NCI-H526 treated with DMSO at 0.1 percent for 48 hours (cell line): ENCODE measurements at places on chromosomes 4 and X.

DNA sequence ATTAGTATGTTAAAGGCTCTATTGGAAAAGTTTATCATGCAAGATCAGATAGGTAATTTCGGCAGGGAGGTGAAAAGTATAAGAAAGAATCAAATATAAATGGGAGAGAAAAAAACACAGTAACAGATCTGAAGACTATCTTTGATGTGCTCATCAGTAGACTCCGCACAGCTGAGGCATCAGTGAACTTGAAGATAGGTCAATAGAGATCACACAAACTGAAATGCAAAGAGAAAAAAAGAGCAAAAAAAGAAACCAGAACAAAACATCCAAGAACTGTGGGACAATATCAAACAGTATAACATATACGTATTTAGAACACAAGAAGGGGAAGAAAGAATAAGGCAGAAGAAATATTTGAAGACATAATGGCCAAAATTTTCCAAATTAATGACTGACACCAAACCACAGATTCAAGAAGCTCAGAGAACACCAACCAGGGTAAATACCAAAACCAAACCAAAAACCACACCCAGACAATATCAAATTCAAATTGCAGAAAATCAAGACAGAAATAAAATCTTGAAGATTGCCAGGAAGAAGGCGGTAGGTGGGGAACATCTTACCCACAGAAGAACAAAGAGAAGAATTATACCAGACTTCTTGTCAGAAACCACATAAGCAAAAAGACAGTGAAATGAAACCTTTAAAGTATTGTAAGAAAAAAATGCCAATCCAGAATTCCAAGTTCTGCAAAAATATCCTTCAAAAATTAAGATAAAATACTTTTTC is 29.1 kb downstream of the PFKFB1 start:
- no peak for DNase-seq

DNA sequence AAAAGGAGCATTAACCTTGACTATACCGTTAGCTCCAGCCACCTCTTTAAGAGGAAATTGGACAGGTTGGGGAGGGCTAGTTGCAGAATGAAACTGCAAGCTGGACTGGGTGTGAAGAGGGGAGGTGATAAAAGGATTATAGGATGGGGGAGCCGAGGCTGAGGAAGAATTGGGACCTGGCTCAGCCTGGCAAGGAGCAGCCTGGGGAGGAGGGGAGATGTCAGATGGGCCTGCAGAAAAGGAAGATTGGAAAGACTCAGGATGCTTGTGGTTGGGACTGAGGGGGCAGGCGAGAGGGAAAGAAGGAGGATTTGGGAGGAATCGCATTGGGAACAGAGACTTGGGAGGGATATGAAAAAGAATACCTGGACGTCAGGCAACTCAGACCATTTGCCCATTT is 351.7 kb downstream of the PPP3CA start:
- DNase-seq, result no peak

DNA sequence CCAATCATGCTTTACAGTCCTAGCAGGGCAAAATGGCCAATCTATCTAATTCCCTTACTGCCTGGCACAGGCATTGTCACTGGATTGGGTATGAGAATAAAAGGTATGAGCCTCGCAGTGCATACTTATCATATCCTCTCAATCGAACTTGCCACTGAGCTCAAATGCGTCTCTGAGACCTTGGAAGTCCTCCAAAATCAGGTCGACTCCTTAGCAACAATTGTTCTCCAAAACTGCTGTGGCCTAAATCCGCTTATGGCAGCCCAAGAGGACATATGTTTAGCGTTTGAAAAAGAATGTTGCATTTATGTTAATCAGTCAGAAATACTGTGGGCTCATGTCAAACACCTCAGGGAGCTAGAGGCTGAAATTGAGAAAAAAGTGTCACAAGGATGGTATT is 69.7 kb downstream of the SPIN4 start:
- no peak for DNase-seq

DNA sequence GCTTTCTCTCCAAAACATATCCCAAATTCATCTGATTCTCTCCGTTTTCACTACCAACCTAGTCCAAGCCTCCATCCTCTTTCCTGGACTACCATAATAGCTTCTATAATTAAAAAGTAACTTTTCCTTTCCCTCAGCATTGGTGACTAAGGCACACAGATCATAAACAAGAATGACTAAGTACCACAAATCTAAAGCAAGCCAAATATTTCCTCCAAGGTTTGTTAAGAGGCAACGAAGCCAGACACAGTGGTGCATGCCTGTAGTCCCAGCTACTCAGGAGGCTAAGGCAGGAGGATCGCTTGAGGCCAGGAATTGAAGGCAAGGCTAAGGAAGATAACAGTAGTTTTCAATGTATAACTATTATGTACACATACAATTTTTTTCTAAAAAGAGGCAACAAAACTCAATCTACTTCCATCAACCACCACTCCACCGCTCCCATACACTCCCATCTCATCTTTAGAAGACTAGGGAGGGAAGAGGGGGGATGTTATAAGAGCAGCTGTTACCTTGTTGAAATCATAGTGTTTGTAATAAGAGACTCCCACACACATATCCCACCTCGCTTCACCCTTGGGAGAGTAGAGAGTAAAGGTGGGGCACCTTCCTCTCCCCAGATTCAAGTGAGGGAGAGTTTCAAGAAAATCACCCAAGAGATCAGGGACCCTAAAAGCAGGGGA is 4.2 kb upstream of the JCHAIN start:
- DNase-seq, result no peak

- no peak for DNase-seq
Observed at GRCh38 chr4:60890743-60891142, 309.4 kb upstream of the ADGRL3 start.

- DNase-seq, result no peak
Observed at GRCh38 chr4:142272452-142272851, 573.6 kb downstream of the INPP4B start.

- no peak for DNase-seq
Observed at GRCh38 chr4:156999175-156999517, 27.5 kb upstream of the PDGFC start.

GRCh38 chr4:122234686-122235085 is 82.6 kb downstream of the BLTP1 start:
- DNase-seq, result no peak

DNA sequence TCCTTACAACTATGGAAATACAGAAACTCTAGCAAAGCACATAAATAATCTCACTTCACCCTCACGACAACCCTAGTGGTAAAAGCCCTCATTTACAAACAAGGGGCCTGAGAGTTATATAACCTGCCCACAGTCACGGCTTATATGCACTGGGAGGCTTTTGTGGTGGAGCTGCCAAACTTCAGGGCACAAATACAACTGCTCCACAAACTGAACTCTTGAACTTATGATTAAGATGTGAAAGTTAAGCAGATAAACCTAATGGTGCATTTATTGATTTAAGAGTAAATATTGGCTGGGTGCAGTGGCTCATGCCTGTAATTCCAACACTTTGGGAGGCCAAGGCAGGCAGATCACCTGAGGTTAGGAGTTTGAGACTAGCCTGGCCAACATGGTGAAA is 19.0 kb downstream of the SLC2A9 start:
- DNase-seq, result no peak

- no peak for DNase-seq
Observed at GRCh38 chr4:123826896-123827295, 430.3 kb downstream of the SPRY1 start.

DNA sequence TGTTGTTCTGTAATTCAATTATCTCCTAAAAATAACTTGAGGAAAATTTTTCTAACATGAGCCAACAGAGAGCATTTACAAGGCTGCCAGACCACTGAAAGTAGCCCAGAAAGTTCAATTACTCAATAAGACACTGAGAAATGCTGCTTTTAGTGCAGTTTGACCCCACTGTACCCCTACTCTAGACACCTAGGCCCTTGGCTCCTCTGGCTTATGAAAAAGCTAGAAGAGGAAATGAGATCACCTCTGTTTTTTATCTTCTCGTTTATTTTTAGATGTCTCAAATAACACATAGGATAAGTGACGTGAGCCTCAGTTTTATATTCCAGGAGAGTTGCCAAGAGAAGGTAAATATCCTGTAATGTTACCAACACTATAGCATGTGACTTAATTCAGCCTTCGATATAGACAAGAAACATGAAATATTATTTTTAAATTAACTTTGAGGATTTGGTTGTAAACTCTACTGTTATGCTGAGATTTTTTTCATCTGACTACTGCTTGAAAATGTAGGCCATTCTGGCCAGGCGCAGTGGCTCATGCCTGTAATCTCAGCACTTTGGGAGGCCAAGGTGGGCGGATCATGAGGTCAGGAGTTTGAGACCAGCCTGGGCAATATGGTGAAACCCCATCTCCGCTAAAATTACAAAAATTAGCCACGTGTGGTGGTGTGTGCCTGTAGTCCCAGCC is 24.4 kb downstream of the TNIP3 start:
- DNase-seq, result no peak

DNA sequence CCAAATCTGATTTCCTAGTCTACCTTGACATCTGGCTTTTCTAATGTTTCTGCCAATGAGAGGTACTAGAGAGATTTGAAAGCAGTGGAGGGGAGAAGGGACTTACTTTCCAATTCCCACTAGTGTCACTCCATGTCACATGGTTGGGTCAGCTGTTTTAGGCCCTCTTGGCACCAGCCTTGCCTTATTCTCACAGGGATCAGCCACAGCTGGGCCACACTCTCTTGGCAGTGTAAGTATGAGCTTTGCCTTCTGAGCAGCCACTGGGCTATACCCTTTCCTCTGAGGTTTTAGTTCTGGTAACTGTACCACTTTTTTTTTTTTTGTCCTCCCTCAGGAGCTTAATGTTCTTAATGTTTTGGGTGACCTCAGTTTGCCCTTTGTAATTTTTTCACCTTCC is 10.2 kb upstream of the ADH1C start:
- DNase-seq, result no peak

GRCh38 chr4:87007528-87008446 is 73.0 kb downstream of the AFF1 start:
- DNase-seq, result no peak

GRCh38 chr4:32519060-32519459 is 1798.9 kb downstream of the PCDH7 start:
- no peak for DNase-seq

- no peak for DNase-seq
Observed at GRCh38 chrX:75963774-75964173, 178.7 kb upstream of the MAGEE2 start.

GRCh38 chrX:80879143-80879542 is 69.5 kb upstream of the BRWD3 start:
- DNase-seq, result no peak

GRCh38 chrX:154408659-154409221 is 314 bp downstream of the DNASE1L1 start:
- no peak for DNase-seq

- no peak for DNase-seq
Observed at GRCh38 chrX:37754516-37754915, 25.3 kb upstream of the CYBB start.

DNA sequence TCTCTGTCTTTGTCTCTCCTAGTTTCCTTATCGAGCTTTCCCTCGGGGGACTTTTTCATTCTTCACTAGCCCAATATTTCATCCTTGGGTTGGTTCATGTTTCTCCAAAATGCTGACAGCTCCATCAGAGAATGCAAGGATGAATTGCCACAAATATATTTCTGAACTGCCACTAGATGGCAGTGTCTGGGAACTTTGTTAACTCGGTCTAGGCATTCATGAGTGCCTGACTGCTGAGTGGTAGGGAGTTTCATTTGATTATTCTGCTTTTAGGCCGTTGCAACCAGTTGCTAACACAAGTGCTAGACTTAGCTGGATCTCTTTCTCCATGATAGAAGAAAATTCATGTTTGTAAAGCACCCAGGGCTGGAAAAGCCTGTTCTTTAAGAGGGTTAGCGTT is 73.5 kb upstream of the RAP2C start:
- DNase-seq, result no peak

DNA sequence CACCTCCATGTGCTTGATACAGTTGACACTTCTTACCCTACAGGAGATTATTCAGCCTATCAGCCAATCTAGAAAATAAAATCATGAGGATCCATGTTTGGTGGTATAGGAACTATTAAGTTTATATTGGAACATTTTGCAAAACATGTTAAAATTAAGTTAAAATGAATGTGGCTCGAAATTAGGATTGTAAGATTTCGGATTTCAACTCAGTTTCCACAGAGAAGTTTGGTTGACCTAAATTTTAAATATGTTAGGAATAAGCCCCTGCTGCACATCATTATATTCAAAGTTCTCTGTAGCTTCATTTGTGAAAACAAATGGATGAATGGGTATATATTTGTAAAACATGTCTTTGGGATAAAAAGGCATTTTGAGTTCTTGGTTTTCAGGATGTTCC is at the start of gene RAB40A:
Gene RAB40A, minus strand, starts transcription at position 101 of the 400 bp plus-strand sequence. CDS start 18,733 bp downstream, outside the sequence.
- DNase-seq, result no peak

- DNase-seq, result no peak
Observed at GRCh38 chr4:124389591-124389990, 322.9 kb downstream of the ANKRD50 start.

- DNase-seq, result no peak
Observed at GRCh38 chrX:44828008-44828605, 15.7 kb upstream of the DUSP21 start.

- DNase-seq, result no peak
Observed at GRCh38 chrX:26918631-26919030, 544.5 kb downstream of the PPP4R3C start.

- no peak for DNase-seq
Observed at GRCh38 chrX:102985192-102985591, 48.1 kb downstream of the RAB40AL start.

- DNase-seq, result no peak
Observed at GRCh38 chr4:8045909-8046308, 106.2 kb upstream of the AFAP1 start.

DNA sequence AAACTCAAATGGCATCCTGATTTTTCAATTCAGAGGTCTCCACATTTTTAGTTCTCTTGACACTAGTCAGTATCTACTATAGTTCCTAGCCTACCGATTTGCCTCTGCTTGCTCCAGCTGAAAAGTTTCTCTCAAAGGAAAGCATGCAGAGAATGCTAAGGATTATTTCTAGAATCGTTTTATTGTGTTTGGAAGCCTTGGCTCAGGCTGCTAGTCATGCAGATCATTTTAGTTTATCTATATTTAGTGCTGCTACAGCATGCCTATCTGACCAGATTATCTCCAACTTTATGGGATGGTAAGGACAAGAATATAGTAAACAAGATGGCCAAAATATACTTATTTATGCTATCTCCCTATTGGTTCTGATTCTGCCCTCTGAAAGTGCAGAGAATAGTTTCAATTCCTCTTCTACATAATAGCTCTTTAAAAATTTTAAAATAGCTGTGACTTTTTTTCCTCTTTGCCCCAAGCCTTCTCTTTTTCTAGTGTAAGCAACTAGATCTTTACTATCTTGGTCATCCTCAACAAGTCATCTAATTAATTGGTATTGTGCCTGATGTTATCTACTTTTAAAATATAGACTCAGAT is 15.7 kb upstream of the DRP2 start:
- no peak for DNase-seq

- DNase-seq, result no peak
Observed at GRCh38 chr4:28225050-28225449, 1364.4 kb downstream of the STIM2 start.

- peak; percentile 24 for DNase-seq
Observed at GRCh38 chrX:118353081-118353850, 7.4 kb downstream of the WDR44 start.

GRCh38 chrX:154967603-154968002 is 54.9 kb downstream of the F8 start:
- no peak for DNase-seq
